ENCODE measurements at places on chromosomes 5 and 9.

- peak; percentile 44 for DNase-seq
Measured at GRCh38 chr9:130837002-130837511, 2.0 kb downstream of the ABL1 start.

DNA sequence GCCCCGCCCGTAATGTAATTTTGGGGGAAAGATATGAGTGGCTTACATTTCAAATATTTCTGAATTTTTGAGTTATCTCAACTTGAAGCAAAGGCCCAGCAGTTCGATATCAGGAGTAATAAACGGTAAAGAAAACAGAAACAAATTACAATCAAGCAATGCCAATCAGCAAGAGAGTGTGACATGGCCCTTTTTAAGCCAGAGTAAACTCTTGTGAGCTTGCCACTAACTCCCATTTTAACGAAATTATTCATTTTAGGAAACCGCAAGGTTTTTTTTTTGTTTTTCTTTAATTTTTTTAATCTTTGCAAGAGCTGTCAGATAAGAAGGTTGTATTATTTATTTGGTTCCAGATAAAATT is 17.6 kb upstream of the CDK7 start:
- DNase-seq: no peak

GRCh38 chr5:45335978-45336377 is 360.2 kb downstream of the HCN1 start:
- DNase-seq: no peak

GRCh38 chr9:134642385-134643181 is 980 bp downstream of the COL5A1 start:
- no peak for DNase-seq

DNA sequence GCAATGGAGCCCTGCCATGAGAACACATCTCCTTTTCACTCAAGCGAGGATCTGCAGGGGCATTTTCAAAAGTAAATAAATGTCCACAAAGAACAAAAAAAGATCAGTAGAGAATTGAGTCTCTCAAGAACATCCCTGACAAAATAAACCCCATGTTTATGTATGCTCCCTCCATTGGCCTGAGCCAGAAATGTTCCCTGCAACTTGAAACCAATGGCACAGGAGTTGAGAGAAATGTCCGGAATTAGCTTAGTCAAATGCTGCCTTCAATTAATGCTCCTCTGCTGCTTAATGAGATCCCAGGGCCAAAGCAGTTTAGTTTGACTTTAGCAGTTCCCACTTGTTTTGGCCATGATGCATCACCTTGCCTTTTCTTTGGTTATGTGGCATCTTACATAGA is 238.3 kb downstream of the EBF1 start:
- no peak for DNase-seq

GRCh38 chr9:98975838-98976237 is 32.1 kb downstream of the COL15A1 start:
- DNase-seq: no peak

GRCh38 chr9:36258996-36259533 is 817 bp upstream of the GNE start:
- no peak for DNase-seq

DNA sequence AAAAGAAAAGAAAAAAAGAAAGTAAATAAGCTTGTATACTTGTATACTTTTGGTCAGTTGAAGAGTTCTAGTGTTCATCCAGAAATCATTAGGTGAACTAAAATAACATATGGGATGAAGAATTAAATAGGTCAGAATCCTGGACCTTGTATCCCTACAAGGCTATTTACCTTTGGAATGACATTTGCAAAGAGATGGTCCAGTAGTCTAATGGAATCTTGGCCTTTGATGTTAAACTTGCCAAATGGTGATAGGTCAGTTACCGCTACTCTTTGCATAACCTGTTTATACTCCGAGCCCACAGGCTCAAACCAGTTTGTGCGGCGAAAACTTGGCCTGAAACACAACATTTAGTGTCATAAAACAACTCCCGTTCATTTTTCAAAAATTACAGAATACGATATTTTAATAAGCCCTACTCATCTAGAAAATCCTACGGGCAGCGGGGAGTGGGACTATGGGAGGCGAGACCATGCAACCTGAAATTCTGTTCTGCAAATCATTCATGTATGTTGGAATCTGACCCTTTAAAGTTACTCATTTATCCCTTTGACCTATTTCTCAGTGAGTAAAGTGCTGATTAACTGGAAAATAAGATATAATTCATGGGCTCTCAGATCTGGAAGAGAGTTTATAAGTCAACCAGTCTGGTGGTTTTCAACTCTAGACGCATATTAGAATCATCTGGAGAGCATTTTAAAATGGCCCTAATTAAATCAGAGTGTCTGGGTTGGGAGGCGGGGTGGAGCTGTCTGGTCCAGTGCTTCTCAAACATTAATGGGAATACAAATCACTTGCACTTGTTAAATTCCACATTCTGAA is 38.6 kb downstream of the DMGDH start:
- DNase-seq: no peak

DNA sequence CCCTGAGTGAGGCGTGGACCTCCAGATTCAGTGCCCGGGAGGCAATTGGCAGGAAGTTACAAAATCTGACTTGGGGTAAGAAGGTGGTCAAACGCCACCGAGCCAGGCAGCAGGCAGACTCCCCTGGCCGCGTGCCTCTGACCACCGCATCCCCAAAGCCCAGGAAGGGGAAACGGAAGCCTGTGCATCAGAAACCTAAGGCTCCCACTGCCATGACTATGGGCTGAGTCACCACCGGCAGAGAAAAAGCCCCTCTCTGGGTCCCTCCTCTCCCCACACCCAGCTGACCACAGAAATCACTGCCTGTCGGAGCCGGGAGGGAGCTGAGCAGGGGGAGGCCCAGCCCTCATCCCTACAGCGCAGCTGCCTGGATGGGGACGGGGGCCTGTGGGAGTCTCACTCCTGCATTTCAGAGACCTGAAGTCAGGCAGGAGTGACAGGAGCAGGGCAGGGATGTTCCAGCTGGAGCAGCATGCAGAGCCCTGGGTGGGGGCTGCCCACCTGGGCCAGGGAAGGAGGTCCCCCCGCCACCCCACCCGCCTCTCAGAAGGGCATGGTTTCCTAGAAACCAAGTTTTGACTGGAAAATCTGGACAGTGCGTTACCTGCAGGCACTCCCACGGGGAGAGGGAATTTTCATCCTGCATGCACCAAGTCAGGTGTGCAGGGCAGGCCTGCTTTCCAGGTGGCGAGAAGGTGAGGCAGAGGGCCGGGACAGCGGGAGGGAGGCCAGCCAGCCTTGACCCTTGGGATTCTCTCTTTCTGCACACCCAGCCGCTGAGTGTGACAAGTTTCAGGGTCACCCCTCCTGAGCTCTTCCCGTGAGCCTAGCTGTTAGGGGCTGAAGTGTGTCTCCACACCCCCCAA is 68.2 kb downstream of the LRSAM1 start:
- DNase-seq: no peak

DNA sequence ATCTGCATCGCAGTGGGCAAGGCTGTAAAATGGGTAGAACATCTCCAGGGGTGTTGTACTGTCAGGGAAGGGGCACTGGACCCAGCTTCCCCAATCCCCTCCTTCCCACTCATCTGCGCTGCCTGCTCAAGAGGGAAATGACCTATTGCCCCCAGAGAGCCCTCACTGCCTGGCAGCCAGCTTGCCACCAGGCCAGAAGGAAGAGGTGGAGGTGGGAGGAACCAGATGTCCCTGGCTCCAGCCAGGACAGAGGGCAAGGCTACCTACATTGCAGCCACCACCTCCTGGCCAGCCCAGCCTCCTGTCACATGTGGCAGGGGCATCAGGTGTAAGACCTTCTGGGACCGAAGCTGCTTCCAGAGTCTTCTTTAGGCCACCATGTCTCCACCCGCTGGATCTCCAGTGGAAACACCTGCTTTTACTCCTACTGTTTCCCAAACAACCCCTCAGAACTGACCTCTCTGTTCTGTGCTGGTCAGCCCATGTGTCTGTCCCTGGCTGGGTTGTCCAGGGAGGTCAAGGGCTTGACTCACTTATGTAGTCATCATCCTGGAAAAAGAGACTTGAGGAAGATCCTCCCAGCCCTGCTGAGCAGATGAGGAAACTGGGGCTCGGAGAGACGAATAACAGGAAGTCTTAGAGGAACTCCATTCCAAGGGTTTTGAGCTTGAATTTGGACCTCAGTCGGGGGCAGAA is 42.3 kb downstream of the JADE2 start:
- DNase-seq: no peak

DNA sequence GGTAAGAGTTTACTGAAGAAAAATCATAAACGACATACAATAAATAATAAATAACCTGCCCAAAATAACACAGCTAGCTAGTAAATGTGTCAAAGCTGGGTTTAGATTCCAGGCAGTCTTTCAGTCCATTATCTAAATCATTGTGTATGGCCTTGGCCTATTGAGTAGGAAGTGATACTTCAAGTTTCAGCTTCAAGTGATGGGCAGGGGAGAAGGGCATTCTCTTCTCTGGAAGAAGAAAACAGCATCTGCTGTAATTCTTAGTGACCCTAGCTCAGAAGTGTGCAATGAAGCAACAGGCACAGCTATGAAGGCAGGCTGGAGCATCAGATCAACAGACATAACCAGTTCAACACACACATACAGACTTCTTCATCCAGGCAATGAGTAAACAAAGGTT is 42.5 kb downstream of the FNIP1 start:
- DNase-seq: no peak

- DNase-seq: peak; percentile 44
Measured at GRCh38 chr9:97853844-97854695, 1.0 kb downstream of the FOXE1 start.

GRCh38 chr5:66247176-66247960 is 103.3 kb downstream of the SREK1 start:
- DNase-seq: peak; percentile 30

DNA sequence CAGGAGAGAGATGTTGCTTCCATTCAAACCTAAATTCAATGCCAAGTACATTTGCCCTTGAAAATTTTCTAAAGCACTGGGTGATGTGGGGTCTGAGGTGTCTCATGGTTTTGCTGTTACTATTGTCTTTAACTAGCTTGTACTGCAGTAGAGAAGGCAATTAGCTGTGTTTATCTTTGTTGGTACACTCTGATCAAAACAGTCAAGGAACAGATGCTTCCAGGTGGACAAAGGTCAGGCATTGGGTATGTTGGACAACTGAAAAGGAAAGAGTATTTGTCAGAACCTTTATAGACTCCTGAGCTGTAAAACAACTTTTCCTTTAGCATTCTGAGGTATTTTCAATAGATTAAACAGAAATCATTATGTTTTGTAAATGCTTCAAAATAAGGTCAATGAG is 2228.7 kb upstream of the WWC1 start:
- no peak for DNase-seq

- DNase-seq: no peak
Measured at GRCh38 chr9:134570151-134570621, 71.4 kb upstream of the COL5A1 start.

GRCh38 chr5:152124409-152125041 is 199.9 kb upstream of the GLRA1 start:
- no peak for DNase-seq

GRCh38 chr5:73030995-73031394 is 75.2 kb downstream of the FCHO2 start:
- DNase-seq: peak; percentile 16

DNA sequence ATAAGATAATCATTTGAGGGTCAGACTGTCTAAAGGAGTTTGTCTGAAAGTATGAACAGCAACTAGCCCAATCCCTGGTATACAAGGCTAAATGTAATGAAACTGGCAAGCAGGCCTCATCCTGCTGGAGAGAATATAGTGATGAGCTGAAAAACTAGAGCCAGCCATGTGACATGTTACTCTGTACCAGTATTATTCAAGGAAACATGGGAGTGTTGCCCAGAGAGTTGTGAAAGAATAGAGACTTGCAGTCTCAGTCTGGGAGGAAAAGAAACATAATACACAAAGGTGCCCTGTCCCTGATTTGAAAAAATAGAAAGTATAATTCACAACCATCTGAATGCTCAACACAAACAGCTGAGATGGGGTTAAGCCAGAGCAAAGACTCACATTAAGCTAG is 37.9 kb upstream of the HTR1A start:
- no peak for DNase-seq

DNA sequence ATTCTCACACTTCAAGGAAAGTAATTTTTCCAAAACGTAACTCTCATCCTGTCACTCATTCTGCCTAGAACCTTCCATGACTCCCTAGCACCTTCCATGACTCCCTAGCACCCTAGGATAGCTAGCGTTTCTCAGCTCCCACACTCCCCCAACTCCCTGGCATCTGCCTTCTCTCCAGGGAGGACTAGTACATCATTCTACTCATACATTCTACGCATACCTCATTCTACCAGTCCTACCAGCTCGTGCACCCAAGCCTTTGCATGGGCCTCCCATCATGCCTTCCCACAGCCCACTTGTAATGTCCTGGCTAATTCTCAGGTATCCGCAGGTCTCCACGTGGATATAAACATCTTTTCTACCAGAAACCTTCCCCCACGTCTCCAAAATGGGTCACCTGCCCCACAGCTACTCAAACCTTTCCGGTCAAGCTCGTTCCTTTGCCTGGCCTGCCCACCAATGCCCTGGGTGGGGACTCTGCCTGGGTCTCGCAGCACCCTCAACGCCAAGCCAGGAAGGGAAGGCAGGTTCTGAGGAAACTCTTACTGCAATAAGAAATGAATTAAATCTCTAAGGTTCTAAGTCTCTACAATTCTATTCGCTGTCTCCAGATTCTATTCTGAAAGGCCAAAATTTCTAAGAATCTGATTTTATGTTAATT is 930 bp downstream of the ANKS6 start:
- DNase-seq: no peak
